NCI-H510A (cell line): ENCODE measurements at places on chromosomes 12 and 14.

DNA sequence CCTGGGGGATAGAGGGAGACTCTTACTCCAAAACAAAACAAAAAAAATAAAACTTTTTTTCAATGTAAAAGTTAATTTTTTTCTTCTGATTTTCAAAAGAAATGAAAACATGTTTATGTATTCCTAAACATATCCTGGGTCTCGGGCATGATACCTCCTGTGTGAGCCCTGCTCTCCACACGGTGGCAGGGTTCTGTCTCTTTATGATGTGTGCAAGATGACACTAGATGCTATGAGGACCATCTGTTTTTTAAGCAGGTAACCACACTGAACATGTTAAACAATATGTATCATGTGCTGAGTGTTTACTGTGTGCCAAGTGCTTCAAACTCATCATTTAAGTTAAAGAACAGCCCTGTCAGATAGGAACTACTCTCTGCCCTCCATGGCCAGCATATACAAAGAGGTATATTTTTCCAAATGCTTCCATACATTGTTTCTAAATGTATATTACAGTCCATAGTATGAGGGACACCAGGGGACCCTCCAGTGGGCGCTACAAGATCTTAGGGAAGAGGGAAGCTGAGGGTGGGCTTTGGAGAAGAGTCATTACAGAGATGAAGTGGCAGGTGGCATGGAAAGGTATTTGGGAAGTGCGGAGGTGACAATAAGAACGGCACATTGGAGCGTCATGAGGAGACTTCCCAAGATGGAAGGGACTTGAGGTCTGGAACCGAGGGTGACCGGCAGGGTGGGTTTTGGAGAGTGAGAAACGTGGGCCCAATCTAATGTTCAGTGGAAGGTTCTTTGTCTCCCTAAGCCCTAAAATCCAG is 28.5 kb downstream of the FOS start:
- peak; percentile 54 for DNase-seq

- no peak for DNase-seq
Measured at GRCh38 chr12:27185234-27186021, 58.7 kb upstream of the STK38L start.

GRCh38 chr12:41140117-41140516 is 48.0 kb upstream of the PDZRN4 start:
- no peak for DNase-seq

DNA sequence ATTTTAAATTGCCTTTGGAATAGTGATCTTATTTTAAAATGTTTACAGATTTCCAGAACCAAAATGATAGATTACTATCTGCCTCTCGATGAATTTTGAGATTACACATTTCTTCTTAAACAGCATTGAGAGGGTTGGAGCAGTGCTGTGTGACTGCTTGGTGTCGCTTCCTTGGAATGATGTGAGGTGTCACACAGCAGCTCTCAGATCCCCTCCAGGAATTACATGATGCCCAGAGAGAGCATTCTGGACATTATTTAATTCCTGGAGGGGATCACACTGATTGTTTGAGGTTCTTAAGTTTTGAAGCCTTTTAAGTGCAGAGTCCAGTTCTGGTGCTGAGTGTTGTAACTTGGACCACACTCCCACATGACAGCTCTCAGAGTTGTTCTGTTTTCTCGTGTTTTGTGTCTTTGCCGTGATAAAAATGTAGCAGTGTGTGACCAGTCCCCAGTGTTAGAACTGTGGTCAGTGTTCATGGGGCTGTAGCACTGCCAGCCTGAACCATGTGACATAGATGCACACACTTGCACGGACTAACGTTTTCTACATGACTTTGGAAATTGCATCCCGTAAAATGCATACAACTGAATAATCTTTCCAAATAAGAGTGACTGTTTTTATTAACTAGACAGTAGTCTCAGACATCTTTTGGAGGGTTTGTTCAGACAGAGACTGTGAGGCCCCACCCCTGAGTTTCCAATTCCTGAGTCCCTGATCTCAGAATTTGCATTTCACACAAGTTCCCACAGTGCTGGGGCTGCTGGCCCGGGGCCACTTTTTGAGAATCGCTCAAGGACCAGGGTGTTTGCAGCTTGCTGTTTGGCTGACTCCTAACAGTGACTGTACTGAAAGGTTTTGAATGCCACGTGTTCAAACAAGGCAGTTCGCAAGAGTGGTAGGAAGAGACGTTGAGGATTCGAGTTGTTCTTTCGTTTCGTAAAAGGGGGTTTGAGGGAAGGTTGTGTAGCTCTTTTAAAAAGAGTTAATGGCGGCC is 26.0 kb downstream of the XRCC3 start:
- DNase-seq, result no peak

DNA sequence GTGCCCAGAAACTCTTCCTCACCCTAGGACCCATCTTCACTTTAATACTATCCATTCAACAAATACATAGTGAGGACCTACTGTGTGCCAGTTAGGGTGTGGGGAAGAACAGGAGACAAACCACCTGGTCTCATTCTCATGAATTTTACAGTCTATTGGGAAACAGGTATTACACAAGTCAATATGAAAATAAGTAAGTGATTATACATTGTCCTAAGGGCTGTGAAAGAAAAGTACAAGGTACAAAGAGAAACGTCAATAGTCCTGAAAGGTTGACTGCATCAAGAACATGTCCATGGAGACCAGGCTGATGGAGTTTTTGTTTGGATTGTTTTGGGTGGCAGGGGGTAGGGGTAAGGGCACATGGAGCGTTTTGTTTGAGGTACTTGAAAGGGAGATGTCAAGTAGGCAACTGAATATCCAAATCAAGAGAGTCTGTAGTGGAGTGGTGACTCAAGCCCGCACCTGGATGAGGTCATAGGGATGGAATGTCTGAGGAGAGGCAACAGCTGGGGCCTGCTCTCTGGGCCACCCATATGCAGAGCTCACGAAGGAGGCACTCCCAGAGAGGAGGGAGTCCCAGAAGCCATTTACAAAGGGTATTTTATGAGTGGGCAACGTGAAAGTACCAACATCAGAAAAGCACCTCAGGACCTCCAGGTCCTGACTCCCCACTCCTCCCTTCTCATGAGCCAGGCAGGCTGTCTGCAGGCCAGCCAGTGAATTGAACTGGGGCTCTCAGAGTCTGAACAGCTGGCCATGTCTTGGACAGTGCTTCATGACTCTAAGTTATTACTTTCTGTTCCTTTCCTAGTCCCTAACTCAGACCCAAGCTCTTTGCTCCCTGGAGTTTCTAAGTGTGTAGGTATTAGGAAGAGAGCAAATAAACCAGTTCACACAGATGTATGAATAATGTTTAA is 272.0 kb downstream of the ZFP36L1 start:
- peak; percentile 81 for DNase-seq

- DNase-seq, result no peak
Measured at GRCh38 chr12:32644431-32644830, 34.7 kb upstream of the DNM1L start.

DNA sequence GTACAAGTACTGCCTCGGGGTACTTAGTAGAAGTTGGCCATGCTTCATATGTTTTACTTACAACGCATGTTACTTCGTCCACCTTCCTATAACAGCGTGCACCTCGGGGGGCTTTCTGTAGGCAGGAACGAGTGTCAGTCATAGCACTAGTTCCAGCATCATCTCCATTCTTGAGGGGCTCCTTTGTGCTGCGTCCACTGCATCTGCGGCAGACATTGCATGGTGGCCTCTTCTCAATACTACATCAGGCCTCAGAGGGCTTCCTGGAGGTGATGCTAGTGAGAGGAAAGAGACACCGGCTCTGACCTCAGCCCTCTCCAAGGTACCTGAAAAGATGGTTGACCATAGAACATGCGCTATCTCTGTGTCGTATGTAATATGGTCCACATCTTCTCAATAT is 121.2 kb upstream of the RTL1 start:
- no peak for DNase-seq

DNA sequence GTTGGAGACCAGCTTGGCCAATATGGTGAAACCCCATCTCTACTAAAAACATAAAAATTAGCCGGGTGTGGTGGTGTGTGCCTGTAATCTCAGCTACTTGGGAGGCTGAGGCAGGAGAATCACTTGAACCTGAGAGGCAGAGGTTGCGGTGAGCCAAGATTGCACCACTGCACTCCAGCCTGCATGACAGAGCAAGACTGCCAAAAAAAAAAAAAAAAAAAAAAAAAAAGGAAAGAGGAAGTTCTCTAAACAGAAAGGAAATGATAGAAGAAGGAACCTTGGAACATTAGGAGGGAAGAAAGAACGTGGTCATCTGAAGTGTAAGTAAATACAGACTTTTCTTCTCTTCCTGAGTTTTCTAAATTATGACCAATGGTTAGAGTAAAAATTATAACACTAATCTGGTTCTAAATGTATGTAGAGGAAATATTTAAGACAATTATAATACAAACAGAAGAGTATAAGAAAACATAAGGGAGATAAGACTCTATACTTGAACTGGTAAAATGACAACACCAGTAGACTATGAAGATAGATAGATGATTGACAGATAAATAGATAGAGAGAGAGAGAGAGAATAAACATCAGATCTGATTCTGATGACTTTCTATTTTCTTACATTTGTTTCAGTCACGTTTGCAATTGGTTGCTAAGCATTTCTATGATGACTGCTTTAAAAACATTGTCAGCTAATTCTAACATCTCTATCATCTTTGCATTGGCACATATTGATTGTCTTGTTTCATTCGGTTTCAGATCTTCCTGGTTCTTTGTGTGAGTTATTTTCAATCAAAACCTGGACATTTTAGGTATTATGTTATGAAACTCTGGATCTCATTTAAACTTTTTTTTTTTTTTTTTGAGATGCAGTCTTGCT is 12.9 kb upstream of the CORO1C start:
- DNase-seq, result no peak

GRCh38 chr12:31726575-31726974 is 2.2 kb downstream of the AMN1 start:
- DNase-seq, result no peak

GRCh38 chr12:56382611-56383010 is 20.0 kb upstream of the APOF start:
- no peak for DNase-seq

- DNase-seq, result no peak
Measured at GRCh38 chr14:104724981-104725771, 1.1 kb downstream of the ADSS1 start.

DNA sequence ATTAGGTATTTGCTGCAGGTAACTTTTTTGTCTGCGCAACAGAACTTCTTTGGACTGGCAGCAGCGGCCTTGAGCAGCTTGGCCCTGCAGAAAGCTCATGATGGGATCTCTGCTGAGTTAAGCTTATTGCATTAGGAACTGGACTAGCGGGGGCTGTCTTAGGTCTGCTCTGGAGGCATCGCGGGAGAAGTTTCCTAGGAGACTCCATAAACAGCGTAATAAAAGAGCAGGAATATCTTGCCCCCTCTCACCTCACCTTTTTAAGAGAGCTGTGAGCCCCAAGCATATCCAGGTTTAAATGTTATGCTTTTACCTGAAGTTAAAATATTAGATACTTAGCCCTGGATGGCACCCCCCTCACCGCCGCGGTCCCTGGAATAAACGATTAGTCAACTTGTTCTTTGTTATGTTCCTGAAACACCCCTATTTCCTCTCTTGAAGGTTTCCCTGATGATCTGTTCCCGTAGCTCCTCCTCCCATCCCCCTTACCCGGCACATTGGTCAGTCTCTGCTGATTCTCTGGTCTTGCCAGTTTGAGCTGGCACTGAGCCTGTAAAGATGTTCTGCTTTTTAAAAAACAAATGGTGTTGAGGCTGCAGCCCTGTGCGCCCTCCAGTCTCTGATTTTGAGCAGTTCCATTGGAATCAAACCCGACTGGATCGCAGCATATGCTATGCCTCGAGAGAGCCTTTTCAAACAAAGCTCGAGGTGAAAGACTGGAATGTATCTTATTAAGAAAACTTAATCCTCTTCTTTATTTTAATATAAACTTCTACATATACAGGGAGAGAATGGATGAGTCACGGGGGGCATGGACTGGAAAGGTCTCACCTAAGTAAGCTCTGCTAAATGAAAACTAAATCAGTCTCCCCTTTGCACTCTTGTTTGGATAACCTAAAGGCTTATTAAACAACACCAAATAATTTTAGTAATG is 1.9 kb downstream of the MLXIP start:
- DNase-seq, result no peak

- no peak for DNase-seq
Measured at GRCh38 chr12:47280543-47281300, 201.0 kb upstream of the AMIGO2 start.
